ENCODE measurements at places on chromosomes 1 and 21. TPM values are rescaled to one million over a fixed set of nuclear protein-coding genes. Genes with fewer than 3 reads are reported as not detected.

The CADM3 gene
- 18.5 TPM for total RNA-seq

The LMX1A gene
- not detected for total RNA-seq

The GUCA2A gene
- total RNA-seq = not detected

The TNFRSF1B gene
- 4.7 TPM for total RNA-seq

The VPS13D gene
- 49.4 TPM for total RNA-seq

The SLC16A4 gene
- 76.7 TPM for total RNA-seq

The LCE1A gene
- not detected for total RNA-seq

The MYOC gene
- not detected for total RNA-seq

The PWP2 gene
- total RNA-seq = 6.9 TPM

The FHAD1 gene
- under 0.01 TPM for total RNA-seq

The ADCY10 gene
- under 0.01 TPM for total RNA-seq

The THRAP3 gene
- 108 TPM for total RNA-seq

The ANP32E gene
- total RNA-seq = 34.4 TPM

The EFNA3 gene
- total RNA-seq = 0.33 TPM

The UBE2U gene
- not detected for total RNA-seq

The CFAP410 gene
- 13.1 TPM for total RNA-seq

The HCRTR1 gene
- total RNA-seq = not detected

The NEXN gene
- 0.62 TPM for total RNA-seq

The SLC22A15 gene
- 3.4 TPM for total RNA-seq

All from melanocyte of skin (primary cell).